Stimulated activated CD4-positive, alpha-beta T cell treated with anti-CD3 and anti-CD28 coated beads, Interleukin-12 subunit alpha, Interleukin-12 subunit beta, amount 100 ng/mL, for 24 hours (primary cell): ENCODE measurements at places on chromosomes 3 and 15.

DNA sequence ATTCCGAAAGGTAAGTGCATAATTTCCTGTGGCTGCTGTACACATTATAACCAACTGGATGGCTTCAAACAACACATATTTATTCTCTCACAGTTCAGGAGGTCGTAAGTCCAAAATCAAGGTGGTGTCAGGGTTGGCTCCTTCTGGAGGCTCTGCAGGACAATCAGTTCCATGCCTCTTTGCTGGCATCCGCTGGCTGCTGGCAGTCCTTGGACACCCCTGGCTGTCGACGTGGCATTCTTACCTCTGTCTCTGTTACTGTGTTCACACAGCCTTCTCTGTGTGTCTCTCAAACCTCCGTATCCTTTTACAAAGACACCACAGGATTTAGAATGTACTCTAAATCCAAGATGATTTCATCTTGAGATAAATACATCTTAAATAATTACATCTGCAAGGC is 398.8 kb upstream of the ATP10A start:
- no peak for DNase-seq

DNA sequence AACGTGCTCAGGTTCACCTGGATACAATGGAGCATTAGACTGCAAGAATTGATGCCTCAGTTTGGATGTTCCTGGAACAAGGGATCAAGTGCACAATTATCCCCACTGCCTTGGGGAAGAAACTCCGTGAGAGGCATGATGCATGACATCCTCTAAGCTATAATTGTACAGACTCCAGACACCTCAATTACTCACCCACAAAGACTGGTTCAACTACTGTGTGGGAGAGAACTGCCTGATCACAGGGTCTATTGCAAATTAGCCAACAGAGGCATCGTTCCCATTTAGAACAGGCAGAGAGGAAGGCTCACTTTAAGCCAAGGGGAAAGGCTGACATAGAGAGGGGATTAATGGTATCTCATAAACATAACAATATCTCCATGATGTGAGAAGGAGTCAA is 43.5 kb downstream of the ARRDC4 start:
- DNase-seq = no peak

DNA sequence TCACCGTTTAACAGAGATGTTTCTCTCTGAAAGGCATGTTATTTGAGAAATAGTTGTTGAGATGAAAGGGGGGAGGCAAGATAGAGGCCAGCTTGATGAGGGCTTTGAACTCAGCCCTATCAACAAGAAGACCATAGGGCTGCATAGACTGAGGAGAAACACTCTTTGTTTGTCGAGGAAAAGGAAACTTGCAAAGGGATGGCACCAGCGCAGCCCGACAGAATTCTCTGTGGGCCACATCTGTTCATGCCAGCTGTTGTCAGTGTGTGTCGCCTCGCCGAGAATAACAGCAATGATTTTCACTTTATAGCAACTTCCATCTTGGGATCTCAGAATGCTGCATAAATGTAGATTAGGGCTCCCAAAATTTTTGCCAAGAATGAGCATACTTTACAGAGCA is 478.3 kb upstream of the TPRG1 start:
- no peak for DNase-seq

- no peak for DNase-seq
Observed at GRCh38 chr15:36075333-36075732, 504.1 kb upstream of the CDIN1 start.

- no peak for DNase-seq
Observed at GRCh38 chr15:42375941-42376340, 16.6 kb downstream of the CAPN3 start.

GRCh38 chr3:8538913-8539312 is 37.3 kb downstream of the LMCD1 start:
- no peak for DNase-seq

DNA sequence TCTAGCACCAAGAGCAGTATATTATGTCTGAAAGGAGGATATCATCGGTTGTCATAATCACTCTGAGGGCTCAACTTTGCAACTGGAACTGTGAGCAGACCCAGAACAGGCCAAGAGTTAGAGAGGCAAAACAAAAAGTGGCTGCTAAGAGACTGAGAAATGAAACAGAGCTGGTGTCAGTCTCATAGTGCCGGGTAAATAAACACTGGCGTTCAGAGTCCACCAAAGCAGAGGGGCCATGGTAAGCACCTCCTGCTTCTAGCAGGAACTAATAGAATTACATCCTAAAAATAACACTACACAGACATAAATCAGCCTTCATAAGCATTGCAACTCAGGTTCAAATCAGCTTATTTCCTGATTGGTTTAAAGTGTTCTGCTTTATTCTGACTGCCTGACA is 10.3 kb upstream of the IL12A start:
- DNase-seq = no peak

GRCh38 chr3:142568393-142569017 is 10.0 kb downstream of the ATR start:
- no peak for DNase-seq

- no peak for DNase-seq
Observed at GRCh38 chr15:101044625-101045235, 125.6 kb downstream of the LRRK1 start.

- no peak for DNase-seq
Observed at GRCh38 chr3:17357035-17357710, 385.3 kb downstream of the TBC1D5 start.

DNA sequence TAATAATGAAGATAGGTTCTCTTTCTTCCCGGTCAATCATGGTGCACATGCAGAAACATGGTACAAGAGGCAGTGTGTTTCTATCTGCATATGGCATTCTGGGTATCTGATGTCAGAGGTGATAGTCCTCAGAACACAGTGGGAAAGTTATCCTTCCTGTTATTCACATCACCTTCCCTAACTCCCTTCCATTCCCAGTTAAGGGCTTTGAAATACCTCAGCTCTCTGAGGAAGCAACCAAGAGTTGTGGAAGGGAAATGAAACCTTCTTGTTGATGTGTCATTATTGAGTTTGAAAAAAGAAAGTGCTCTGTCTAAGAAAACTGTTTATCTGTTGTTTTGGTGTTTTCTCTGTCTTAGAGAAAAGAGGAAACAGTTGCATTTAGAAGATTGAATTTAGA is 21.9 kb upstream of the P2RY13 start:
- no peak for DNase-seq

- DNase-seq = no peak
Observed at GRCh38 chr15:35852818-35853624, 307.1 kb upstream of the DPH6 start.

GRCh38 chr3:192916371-192917027 is 1.2 kb downstream of the MB21D2 start:
- DNase-seq = no peak

DNA sequence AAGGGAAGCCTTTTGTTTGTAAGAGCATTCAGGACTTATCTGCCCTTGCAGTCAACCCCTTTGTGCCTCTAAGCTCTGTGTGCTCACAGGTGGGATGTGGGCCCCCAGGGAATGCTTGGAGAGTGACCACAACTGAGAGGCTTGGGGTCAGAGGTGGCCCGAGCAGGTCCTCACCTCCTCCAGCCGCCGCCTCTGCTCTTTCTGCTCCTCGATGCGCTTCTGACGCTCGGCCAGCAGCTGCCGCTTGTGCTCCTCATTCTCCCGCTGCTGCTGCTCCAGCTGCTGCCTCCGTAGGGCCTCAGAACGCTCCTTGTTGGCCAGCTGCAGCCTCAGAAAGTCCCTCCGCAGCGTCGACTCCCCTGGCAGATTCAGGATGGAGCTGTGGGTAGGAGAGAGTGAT is 130.8 kb upstream of the SLC2A2 start:
- no peak for DNase-seq

DNA sequence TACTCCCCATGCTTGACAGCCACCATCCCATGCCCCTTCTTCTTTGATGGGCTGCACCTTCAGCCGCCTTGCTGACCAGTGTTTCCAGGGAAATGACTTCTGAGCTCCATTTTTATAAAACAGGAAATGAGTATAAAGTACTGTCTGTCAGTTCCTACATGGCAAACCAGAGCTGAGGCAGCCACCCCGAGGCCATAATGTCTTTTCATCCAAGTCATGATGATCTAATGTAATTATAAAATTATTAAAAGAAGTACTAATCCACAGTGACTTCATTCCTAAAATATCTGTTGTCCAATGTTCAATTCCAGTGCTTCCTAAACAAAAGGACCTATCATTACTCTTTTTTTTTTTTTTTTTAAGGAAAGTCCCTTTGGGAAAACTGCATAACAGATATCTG is 75.2 kb upstream of the HERC1 start:
- no peak for DNase-seq

- DNase-seq = no peak
Observed at GRCh38 chr15:67746022-67746421, 79.3 kb upstream of the SKOR1 start.

GRCh38 chr3:174821477-174821876 is 37.7 kb upstream of the NAALADL2 start:
- DNase-seq = no peak

DNA sequence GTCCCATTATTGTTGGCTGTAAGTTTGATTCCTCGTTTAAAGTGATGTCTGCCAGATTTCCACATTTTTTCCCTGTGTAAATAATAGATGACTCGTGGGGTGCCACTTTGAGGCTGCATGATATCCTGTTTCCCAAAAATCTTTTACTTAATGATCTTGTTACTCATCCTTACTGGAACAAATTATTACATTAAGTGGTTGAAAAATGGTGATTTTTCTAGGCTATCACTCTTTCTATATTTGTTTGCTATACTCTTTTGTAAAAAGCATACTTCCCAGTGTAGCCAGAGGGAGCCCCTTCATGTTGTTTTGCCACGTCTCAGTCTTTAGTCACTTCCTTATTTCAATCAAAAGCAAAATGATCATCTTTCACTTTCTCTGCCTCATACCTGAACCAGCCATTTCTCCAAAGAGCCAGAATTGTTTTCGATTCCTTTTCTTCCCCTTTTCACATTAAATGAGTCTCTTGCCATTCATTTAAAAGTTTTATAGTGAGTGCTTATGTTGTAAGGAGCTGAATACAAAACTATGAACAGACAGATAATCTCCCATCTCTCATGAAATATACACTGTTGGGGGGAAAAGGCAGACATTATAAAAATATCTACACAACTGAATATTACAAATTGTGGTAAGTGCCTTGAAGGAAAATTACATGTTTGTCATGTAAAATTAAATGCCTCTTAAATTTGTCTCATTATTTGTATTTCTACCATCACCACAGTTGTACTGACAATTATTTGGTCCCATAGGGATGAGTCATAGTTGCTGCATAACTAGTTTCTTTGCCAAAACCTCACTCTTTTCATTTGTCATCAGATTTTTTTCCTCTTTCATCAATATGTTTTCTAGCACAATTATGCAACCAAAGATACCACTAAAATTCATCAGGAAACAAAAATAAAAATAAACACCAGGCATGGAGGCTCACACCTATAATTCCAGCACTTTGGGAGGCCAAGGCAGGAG is 41.5 kb downstream of the ADGRG7 start:
- DNase-seq = no peak

DNA sequence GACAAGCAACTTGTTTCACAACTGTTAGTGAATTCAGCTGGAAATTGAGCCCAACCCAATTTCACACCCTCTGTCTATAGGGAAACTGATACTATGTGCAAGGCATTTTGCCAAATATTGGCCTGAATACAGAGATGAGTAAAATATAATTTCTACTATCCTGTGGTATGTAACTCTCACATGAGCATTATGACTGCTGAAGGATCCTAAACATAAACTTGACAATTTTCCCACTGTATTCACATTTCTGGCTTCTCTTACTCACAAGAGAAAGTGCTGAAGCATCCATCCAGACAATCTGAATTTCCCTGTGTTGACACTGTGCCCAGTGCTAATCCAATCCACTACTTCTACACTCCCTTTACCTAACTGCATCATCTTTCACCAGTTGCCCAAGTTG is 28.4 kb downstream of the SERPINI2 start:
- DNase-seq = no peak

DNA sequence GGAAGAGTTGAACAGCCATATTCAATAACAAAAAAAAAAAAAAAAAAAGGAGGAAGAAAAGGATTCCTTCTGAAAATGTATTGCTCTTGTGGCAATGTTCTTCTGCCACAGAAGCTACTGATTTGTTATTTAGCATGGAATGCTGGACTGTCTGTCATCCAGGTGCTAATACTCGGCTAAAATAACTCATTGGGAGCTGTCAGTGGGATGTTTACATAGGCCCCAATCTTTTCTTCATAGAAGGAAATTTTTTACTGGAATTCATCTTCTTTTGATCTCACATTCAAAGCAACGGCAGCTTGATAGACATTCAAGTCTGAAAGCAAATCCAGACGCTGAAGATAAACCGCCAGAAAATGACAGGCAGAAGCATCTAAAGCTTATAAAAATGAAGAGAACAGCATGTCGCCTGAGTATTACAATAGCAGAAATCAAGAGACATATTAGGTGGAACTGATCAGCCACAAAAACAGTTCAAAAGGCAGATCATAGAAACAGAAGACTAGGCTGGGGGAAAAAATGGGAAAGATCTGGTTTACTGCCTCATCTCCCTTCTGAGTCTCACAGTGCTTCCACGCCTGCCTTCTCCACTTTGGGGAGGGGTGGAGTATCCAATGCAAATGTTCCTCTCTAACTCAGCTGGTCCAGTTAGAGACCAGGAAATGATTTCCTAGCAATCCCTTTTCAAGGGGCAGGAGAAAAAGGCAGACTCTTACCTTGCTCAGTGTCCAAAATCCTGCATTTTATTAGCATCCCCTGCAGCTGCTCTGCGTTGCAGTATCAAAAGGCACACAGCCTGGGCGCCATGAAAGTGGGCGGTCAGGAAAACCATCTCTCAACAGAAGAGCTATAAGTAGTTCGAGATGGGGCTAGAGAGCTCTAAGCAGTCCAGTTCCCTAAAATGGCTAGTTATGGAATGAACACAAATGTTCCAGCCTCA is 451.9 kb downstream of the FOXP1 start:
- no peak for DNase-seq

DNA sequence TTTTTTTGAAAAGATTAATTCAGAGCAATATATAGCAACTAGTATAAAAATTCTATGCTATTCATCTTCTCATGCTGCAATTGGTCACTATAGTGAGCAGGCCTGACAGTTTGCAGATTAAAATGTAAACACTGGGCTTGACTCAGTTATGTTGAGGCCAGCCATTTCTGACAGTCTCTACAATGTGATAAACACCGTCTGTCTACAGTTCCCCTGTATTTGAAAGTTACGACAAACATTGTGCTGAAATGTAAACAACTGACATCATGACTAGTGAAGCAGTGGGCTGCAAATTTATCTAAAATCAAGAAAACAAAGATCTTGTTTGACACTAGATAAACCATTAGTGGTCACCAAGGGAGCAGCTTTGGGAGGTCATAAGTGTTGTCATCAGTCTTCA is 197.4 kb downstream of the ISL2 start:
- DNase-seq = no peak

DNA sequence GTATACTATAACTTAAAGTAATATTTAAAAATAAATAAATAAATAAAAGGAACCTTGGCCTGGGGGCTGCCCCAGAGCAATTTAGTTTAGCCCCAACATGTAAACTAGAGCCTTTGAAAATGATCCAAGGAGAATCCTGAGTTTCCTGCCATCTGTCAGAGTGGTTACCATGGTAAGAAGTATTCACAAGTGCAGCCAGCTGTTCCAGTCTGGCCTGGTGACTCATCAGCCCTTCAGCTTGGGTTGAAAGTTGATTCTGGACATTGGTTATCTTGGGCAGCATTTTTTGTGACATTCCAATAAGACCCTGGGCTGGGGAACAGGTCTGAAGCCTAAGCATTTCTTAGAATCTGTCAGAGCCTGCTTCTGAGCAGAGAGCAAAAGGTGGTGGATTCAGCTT is 72.7 kb upstream of the LRTM1 start:
- DNase-seq = no peak
